ENCODE measurements at places on chromosomes 4 and X.

DNA sequence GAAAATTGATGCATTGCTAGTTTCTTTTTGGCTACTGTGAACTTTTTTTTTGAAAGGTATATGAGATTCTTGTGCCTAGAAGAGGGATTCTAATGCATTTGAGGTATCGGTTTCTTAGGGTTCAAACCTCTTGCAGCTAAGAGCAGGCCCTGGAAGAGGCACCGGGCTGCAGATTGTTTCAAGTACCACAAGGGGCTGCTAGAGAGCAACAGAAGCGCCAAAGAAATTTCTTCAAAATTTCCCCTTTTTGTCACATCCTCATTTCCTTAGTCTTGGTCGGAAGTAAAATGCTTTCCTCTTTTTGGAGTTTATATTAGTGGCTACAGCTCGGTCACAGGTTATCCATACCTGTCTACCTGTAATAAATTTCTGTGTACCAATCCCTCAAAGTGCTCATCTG, 89.8 kb downstream of the PDGFRA start:
- peak; percentile 51 for DNase-seq

DNA sequence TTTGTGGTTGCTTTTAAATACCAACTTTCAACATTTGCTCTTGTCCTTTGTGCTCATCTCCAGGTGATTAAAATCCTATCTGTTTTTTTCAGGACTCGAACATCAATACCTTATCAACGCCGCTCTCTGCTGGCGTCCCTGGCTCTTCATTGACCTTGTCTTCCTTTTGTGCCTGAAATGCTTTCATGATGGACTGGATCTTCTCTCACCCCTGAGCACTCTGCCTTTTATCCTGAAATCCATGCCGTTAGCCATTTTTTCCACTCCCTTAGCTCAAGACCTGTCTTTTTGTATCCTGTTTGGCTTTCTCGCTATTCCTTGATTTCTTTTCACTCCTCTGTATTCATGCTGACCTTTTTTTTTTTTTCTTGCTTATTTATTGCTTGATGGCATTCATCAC, 549.5 kb upstream of the CPEB2 start:
- DNase-seq: no peak

GRCh38 chr4:99594818-99595217, 20.2 kb downstream of the MTTP start:
- DNase-seq: no peak

- DNase-seq: no peak
These were observed 178.9 kb upstream of the SPRY1 start for GRCh38 chr4:123217664-123218063.

- no peak for DNase-seq
These were observed 99.3 kb upstream of the BCOR start for GRCh38 chrX:40197071-40197470.

- no peak for DNase-seq
These were observed 19.3 kb upstream of the UBA1 start for GRCh38 chrX:47174376-47174775.
